Caco-2 (cell line): ENCODE measurements at places on chromosomes 12 and 14. TPM values are rescaled to one million over a fixed set of nuclear protein-coding genes. Genes with fewer than 3 reads are reported as not detected.

Gene ITGA5
- 17.3 and 22.3 TPM in 2 replicates for total RNA-seq

Gene CABP1
- total RNA-seq: 0.95 and 1.0 TPM in 2 replicates

Gene PLEKHD1
- 0.42 and 0.50 TPM in 2 replicates for total RNA-seq

Gene COX8C
- total RNA-seq: not detected in 2 replicates

- no peaks in the 10 kb centered on the region for H3K36me3 ChIP-seq
- H3K27ac ChIP-seq: no peak overlapping the region
- H3K4me1 ChIP-seq: peaks cover 17% of the 10 kb centered on the region
- H3K4me3 ChIP-seq: no peak overlapping the region
- no peaks in the 10 kb centered on the region for H3K27me3 ChIP-seq
Observed at GRCh38 chr12:85448548-85449139, 168.6 kb downstream of the ALX1 start.

GRCh38 chr14:105388110-105388951, 10.0 kb upstream of the TEX22 start:
- no peak overlapping the region for H3K27ac ChIP-seq
- H3K4me1 ChIP-seq: no peaks in the 10 kb centered on the region
- H3K4me3 ChIP-seq: no peak overlapping the region

- H3K4me1 ChIP-seq: 0 out of 2 replicates have a peak, but pooled peaks cover 7% of the 10 kb centered on the region
- peaks cover 2% of the 10 kb centered on the region; the same call in 1 of the 2 replicates for H3K36me3 ChIP-seq
- no peak overlapping the region for H3K27ac ChIP-seq
- no peaks in the 10 kb centered on the region for H3K27me3 ChIP-seq
- H3K4me3 ChIP-seq: no peak overlapping the region
Observed at GRCh38 chr14:75144944-75145343, 18.1 kb upstream of the NEK9 start.

DNA sequence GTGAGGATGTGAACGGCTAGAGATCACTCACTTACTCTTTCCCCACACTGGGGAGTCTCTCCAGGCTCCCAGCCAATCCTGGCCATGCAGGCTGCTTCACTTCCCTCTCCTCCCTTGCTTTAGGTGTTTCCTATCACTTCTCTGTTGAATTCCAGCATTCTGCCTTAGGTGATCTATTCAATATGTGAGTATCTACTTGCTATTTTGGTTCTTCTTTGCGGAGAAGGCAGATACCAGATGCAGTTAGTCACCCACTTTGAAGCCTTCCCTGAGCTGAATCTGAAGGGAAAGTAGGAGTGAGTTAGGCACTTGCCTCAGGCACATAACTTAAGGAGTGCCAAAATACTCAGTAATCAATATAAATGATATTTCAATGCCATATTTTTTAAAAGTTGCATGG, 36.0 kb upstream of the FAR2 start:
- DNase-seq: no peak
- H3K36me3 ChIP-seq: no peaks in the 10 kb centered on the region
- H3K4me1 ChIP-seq: no peaks in the 10 kb centered on the region
- no peak overlapping the region for H3K4me3 ChIP-seq

DNA sequence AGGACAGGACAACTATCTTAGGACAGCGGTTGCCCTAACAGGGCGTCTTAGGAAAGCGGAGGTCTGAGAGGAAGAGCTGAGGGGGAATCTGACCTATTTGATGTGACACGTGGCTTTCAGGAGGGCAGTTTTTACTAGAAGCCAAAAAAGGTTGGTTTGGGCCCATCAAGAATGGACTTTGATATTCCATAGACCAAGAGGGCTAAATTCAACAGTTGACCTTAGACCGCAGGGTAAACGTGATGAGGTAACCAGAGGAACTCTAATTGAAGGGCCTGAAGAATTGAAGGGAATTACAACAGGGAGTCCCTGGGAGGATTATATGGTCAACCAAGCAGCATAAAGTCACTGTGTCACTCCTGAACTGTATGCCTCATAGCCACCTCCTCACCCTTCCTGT, 11.5 kb downstream of the C1S start:
- no peak overlapping the region for H3K27ac ChIP-seq
- H3K36me3 ChIP-seq: no peaks in the 10 kb centered on the region
- H3K4me1 ChIP-seq: peaks cover 10% of the 10 kb centered on the region; the same call in 1 of the 2 replicates

DNA sequence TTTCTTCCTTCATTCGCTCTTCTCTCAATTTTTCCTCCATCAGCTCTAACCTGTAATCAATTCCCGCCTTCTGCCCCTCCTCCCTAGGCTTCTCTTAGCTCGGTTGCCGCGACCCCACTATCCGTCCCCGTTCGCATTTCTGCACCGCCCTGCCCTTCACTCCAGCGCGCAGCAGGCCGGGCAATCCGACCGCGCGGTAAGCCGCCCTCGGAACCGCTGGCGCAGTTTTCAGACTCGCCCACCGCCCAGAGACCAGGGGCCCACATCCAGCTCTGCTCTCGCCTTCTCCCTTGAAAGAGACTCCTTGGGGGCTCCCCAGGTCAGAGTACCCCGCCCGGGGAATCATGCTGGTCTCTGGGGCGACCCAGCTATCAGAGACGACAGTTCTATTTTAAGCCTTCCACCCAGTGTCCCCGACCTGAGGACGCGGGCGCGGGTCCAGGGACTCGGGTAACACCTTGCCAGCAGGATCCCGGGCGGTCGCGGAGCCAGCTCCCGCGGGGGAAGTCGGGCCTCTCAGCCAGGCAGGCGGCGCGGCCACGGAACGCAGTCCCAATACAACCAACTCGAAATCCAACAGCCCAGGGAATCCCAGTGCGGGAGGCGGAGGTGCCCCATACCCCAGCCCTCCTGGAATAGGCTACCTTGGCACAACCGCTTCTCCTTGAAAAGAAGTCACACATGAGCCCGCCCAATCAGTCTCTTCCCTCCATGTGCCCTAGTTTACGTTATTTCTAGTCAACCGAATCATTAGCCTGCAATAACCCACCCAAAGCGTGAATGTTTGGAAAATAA, 5.7 kb upstream of the SLC38A4 start:
- H3K27me3 ChIP-seq: no peaks in the 10 kb centered on the region
- DNase-seq: peak; percentile 32
- H3K4me1 ChIP-seq: no peaks in the 10 kb centered on the region
- no peaks in the 10 kb centered on the region for H3K36me3 ChIP-seq
- no peak overlapping the region for H3K27ac ChIP-seq

GRCh38 chr12:13126494-13126893, 23.0 kb upstream of the GSG1 start:
- no peaks in the 10 kb centered on the region for H3K27me3 ChIP-seq
- no peaks in the 10 kb centered on the region for H3K36me3 ChIP-seq
- peaks cover 60% of the 10 kb centered on the region for H3K4me1 ChIP-seq
- no peak overlapping the region for H3K4me3 ChIP-seq

DNA sequence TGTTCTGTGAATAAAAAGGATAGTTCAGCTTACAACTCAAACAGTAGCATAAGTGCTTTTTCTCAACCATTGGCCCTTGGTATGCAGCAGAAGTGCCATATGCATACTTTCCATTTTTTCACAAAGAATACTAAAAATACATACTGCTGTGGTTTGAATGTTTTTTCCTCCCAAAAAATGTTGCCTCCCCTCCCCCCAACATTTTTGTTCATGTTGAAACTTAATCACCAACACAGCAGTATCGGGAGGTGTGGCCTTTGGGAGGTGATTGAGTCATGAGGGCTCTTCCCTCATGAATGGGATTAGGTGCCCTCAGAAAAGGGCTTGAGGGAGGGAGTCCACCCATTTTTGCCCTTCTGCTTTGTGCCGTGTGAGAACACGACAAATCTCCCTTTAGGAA, 198.6 kb downstream of the ESR2 start:
- DNase-seq: no peak
- H3K4me1 ChIP-seq: no peaks in the 10 kb centered on the region
- H3K36me3 ChIP-seq: no peaks in the 10 kb centered on the region
- no peaks in the 10 kb centered on the region for H3K27me3 ChIP-seq
- H3K27ac ChIP-seq: no peak overlapping the region
